ENCODE measurements at places on chromosomes 4 and X. TPM values are rescaled to one million over a fixed set of nuclear protein-coding genes. Genes with fewer than 3 reads are reported as not detected.

The MAGEA11 gene
- total RNA-seq, result not detected

The RADX gene
- total RNA-seq, result 3.0 TPM

GRCh38 chrX:86829786-86830185 lies 681.5 kb downstream of the DACH2 start:
- H3K27me3 ChIP-seq, result no peaks in the 10 kb centered on the region
- no peak for DNase-seq
- no peaks in the 10 kb centered on the region for H3K36me3 ChIP-seq
- no peak overlapping the region for H3K4me3 ChIP-seq
- H3K4me1 ChIP-seq, result no peaks in the 10 kb centered on the region

The TFE3 gene
- total RNA-seq, result 46.5 TPM

The ANOS1 gene
- total RNA-seq, result 15.3 TPM

GRCh38 chr4:64095398-64095797 lies 313.9 kb downstream of the TECRL start:
- no peak overlapping the region for H3K27ac ChIP-seq
- no peak for DNase-seq
- H3K27me3 ChIP-seq, result no peaks in the 10 kb centered on the region
- H3K4me3 ChIP-seq, result no peak overlapping the region
- no peaks in the 10 kb centered on the region for H3K4me1 ChIP-seq
- no peaks in the 10 kb centered on the region for H3K36me3 ChIP-seq

DNA sequence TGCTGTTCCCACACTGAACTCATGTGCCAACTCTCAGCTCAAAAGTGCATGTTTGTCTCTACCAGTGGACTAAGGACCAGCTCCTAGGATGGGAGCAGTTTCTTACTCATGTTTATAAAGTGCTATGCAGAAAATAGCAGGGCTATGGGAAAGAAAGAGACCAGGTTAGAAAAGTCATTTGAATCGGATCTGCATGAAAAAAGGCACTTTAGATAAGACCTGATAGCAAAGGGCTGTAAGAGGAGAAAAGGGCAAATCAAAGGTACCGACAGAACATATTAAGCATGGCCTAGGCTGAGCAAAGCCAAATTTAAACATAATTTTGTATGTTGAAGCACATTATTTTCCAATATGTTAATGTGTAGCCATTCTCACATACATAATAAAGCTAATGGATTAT lies 362.3 kb upstream of the ZFP42 start:
- no peaks in the 10 kb centered on the region for H3K36me3 ChIP-seq
- H3K27me3 ChIP-seq, result no peaks in the 10 kb centered on the region
- no peak for DNase-seq
- no peak overlapping the region for H3K4me3 ChIP-seq

DNA sequence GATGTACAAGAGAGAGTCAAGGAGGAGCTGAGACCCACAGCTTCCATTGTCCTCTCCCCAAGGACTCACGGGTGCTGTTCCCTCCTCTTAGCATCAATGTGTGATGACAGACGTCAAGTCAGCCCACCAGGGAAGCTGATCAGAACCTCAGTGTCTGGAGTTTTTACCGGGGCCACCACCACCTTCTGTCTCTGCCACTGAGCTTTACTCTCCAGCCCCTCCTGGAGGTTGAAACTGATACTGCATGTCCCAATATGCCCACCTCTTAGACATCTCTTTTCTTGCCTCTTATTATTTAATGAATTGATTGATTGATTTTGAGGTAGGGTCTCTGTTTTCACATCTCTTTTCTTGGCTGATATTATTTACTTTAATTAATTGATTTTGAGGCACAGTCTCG lies 10.3 kb upstream of the AKAP17A start:
- H3K27me3 ChIP-seq, result no peaks in the 10 kb centered on the region
- no peak for DNase-seq
- H3K4me1 ChIP-seq, result no peaks in the 10 kb centered on the region
- H3K36me3 ChIP-seq, result no peaks in the 10 kb centered on the region
- H3K4me3 ChIP-seq, result no peak overlapping the region

- H3K4me3 ChIP-seq, result no peak overlapping the region
- H3K27me3 ChIP-seq, result no peaks in the 10 kb centered on the region
- no peaks in the 10 kb centered on the region for H3K36me3 ChIP-seq
- no peak for DNase-seq
- H3K4me1 ChIP-seq, result peaks cover 8% of the 10 kb centered on the region
Measured at GRCh38 chr4:52846502-52846901, 15.6 kb upstream of the RASL11B start.

GRCh38 chr4:56181140-56181953 lies 205.9 kb downstream of the AASDH start:
- H3K4me3 ChIP-seq, result no peak overlapping the region
- H3K27ac ChIP-seq, result no peak overlapping the region
- DNase-seq, result peak; percentile 31
- H3K36me3 ChIP-seq, result no peaks in the 10 kb centered on the region
- H3K27me3 ChIP-seq, result no peaks in the 10 kb centered on the region

The PNMA5 gene
- total RNA-seq, result not detected

- H3K4me1 ChIP-seq, result peaks cover 11% of the 10 kb centered on the region
- DNase-seq, result no peak
- peak overlapping the region; percentile 66 for H3K4me3 ChIP-seq
- no peak overlapping the region for H3K27ac ChIP-seq
- H3K36me3 ChIP-seq, result no peaks in the 10 kb centered on the region
Measured at GRCh38 chr4:81471298-81471587, 464 bp downstream of the RASGEF1B start.

DNA sequence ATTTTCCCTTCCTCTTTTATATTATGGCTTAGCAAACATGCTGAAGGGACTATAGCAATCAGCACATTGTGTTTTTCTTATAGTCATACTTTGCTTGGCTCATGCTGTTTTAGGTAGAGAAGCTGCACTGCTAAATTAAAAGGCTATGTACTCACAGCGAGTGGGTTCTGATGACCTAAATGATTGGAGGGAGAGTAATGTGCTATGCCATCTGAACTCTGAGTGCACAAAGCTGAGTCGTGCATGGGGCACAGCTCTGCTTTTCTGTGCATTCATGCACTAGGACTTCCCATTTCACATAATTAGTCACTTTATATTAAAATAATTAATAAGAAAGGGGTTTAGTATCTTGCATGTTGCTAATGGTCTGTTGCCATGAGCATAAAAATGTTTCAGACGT lies 132.7 kb upstream of the ADGRL3 start:
- no peak overlapping the region for H3K27ac ChIP-seq
- no peaks in the 10 kb centered on the region for H3K4me1 ChIP-seq
- no peak for DNase-seq
- no peaks in the 10 kb centered on the region for H3K27me3 ChIP-seq
- no peak overlapping the region for H3K4me3 ChIP-seq

- no peak overlapping the region for H3K27ac ChIP-seq
- no peaks in the 10 kb centered on the region for H3K27me3 ChIP-seq
- no peaks in the 10 kb centered on the region for H3K36me3 ChIP-seq
- peak; percentile 84 for DNase-seq
Measured at GRCh38 chrX:115337491-115338144, 48.1 kb downstream of the LUZP4 start.

- no peaks in the 10 kb centered on the region for H3K27me3 ChIP-seq
- DNase-seq, result peak; percentile 23
- peaks cover 27% of the 10 kb centered on the region for H3K4me1 ChIP-seq
- peak overlapping the region; percentile 33 for H3K27ac ChIP-seq
- H3K36me3 ChIP-seq, result no peaks in the 10 kb centered on the region
- no peak overlapping the region for H3K4me3 ChIP-seq
Measured at GRCh38 chrX:19627533-19627932, 112.2 kb upstream of the MAP3K15 start.

GRCh38 chr4:186757696-186758355 lies 34.2 kb upstream of the FAT1 start:
- H3K4me1 ChIP-seq, result no peaks in the 10 kb centered on the region
- no peak overlapping the region for H3K4me3 ChIP-seq
- DNase-seq, result no peak
- no peaks in the 10 kb centered on the region for H3K36me3 ChIP-seq
- H3K27me3 ChIP-seq, result no peaks in the 10 kb centered on the region

The JADE3 gene
- 9.5 TPM for total RNA-seq

- no peak for DNase-seq
- H3K4me3 ChIP-seq, result no peak overlapping the region
- no peaks in the 10 kb centered on the region for H3K36me3 ChIP-seq
- no peaks in the 10 kb centered on the region for H3K27me3 ChIP-seq
- no peak overlapping the region for H3K27ac ChIP-seq
- H3K4me1 ChIP-seq, result peaks cover 6% of the 10 kb centered on the region
Measured at GRCh38 chr4:17726911-17727310, 54.5 kb downstream of the FAM184B start.

- H3K4me1 ChIP-seq, result no peaks in the 10 kb centered on the region
- no peaks in the 10 kb centered on the region for H3K27me3 ChIP-seq
- no peaks in the 10 kb centered on the region for H3K36me3 ChIP-seq
- no peak overlapping the region for H3K27ac ChIP-seq
- peak; percentile 20 for DNase-seq
- no peak overlapping the region for H3K4me3 ChIP-seq
Measured at GRCh38 chr4:62210486-62210885, 1010.4 kb downstream of the ADGRL3 start.

The ERCC6L gene
- total RNA-seq, result 0.55 TPM

The TCEAL7 gene
- 7.6 TPM for total RNA-seq

- H3K27me3 ChIP-seq, result no peaks in the 10 kb centered on the region
- no peaks in the 10 kb centered on the region for H3K36me3 ChIP-seq
- DNase-seq, result no peak
- H3K27ac ChIP-seq, result no peak overlapping the region
- H3K4me3 ChIP-seq, result no peak overlapping the region
- H3K4me1 ChIP-seq, result no peaks in the 10 kb centered on the region
Measured at GRCh38 chrX:39631276-39632229, 466.2 kb downstream of the BCOR start.

Measured in astrocyte (in vitro differentiated cells and primary cell).